ENCODE measurements at places on chromosomes 4 and X.

GRCh38 chr4:93299118-93299517 lies 529.4 kb upstream of the ATOH1 start:
- DNase-seq = no peak

DNA sequence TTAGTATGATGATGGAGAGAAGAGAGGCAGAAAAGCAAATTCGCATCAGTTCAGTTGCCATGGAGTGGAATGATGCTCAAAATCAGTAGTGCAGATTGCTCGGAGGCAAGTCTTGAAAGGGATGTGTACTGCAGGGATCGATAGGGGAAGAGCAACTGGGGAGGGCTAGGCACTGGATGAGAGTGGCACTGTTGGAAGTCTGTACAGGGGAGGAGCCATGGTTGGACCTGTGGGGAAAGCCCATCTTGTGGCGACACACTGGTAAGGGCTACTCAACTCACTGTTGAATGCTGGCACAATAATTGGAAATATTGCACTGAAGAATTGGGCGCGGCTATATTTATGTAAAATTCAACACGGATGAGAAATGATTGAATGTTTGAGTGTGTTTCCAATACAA lies 1.2 kb downstream of the RAB9B start:
- DNase-seq = no peak

DNA sequence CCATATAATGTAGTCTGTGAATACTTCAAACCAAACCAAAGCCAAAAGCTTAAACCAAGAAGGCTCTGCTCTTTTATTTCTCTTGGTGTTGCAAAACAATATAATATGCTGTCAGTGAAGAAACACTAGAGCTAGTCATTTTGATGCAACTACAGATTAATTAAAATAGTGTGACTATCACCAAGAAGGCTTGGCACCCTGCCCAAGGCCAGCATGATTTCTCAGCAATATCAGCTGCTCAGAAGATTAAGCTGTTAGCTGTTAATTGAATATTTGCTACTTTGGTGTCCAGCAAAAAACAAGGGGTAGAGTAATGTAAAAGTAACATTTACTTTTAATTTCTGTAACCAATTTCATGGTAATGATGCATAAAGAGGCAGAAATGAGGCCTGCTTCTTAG lies 104.9 kb upstream of the PRPS2 start:
- DNase-seq = no peak

DNA sequence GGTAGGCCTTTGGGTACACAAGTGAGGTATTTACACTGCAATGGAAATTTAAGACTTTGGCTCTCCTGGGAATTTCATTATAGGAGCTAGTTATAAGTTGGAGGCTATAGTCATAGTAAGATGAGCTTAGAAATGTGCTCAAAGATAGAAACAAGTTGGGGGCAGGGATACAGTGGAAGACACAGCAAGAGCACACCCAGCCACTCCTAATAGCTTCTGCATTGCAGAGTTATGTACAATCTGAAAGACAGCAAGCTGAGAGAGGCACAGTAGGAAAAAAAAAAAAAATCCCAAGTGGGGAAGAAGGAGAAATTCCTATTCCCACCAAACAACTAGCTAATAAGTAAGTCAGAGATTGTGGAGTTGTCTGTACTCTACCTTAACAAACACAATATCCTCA lies 41.9 kb upstream of the TAF9B start:
- DNase-seq = no peak

DNA sequence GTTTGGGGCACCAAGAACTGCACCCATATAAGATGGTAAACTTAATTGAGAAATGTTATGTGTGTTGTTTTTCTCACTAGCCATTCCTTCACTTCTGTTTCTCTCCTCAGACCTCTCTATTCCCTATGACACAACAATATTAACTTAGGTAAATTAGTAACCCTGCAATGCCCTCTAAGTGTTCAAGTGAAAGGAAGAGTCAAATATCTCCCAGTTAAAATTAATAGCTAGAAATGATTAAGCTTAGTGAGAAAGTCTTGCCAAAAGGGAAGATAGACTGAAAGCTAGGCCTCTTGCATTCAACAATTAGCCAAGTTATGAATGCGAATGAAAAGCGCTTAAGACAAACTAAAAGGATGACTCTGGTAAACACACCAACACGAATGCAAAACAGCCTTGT lies 132.9 kb upstream of the KLF8 start:
- DNase-seq = no peak
